ENCODE measurements at places on chromosomes 16 and 17.

DNA sequence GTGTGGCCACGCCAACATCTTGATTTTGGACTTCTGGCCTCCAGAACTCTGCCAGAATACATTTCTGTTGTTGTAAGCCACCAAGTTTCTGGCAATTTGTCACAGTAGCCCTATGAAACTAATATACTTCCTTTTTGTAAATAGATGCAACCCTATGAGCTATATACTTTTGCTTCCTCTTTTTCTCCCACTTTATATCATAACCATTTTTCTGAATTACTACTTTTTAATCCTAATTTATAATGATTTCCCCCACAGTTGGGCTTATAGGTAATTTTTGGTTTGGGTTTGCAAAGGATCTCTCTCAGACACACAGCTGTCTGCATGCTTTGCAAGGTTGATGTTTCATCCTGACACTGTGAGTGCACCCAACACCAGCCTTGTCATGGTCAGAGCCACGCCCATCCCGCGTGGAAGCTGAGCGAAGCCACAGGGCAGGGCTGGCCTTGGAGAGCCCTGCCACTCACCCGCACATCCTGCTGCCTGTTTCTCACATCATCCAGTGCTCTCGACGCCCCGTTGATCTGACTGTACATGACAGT lies 5.8 kb downstream of the TRIM25 start:
- peak; percentile 47 for DNase-seq

GRCh38 chr17:9389111-9389527 lies 186.5 kb downstream of the STX8 start:
- DNase-seq, result no peak

DNA sequence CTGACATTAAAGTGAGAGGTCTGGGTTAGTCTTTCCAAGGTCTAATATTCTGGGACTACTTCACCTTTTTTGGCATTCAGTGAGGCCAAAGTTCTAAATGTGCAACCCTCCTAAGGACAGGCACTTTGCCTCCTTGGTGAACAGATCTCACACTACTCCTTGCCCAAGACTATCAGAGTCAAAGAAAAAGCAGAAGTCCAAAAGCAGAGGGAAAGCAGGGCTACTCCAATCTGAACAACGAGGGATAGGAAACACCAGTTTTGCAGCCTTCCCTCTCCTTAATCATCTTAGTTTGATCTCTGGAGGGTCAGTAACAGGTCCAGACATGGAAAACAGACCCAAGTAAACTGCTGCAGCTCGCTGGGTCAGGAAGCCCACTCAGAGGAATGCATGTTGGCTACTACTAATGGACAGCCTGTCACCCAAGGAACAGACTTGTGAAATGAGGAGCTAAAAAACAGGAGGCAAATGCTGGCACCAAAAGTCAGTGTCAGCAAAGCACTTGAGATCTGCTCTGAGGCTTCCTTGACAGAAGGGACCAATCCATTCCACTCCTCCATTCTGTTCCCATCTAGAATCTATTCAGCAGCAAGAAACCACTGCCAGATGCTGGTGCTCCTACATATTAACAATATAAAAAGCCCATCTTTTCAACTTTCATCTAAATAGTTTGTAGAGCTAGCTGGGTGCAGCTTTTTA lies 29.9 kb downstream of the DCUN1D3 start:
- DNase-seq, result no peak

DNA sequence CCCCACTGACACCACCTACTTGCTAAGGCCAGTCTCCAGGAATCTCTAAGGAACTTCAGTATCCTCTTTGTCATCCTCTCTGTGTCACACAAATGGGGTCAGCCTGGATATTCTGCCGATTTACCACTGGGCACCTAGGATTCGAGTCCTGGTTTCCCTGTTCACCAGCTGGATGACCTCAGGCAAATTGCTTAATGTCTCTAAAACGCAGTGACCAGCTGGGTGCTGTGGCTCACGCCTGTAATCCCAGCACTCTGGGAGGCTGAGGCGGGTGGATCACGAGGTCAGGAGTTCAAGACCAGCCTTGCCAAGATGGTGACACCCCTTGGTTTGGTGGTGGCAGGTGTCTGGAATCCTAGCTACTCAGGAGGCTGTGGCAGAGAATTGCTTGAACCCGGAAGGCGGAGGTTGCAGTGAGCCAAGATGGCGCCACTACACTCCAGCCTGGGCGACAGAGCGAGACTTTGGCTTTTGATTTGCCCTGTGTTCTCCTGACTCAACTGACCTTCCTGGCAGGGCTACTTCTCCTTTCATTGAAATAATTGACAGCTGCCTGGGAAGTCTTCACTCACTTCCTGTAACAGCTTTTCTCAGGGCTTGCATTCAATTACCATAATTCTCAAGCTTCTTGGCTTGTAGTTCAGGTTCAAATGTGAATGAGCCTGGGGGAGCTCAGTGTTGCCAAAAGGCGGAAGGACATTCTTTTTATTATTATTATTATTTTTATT lies 15.4 kb downstream of the SYCE1L start:
- no peak for DNase-seq

GRCh38 chr16:2955779-2956578 lies 8.1 kb upstream of the KREMEN2 start:
- no peak for DNase-seq

- DNase-seq, result no peak
These were observed 458 bp downstream of the SLC12A4 start for GRCh38 chr16:67967958-67968399.
